ENCODE measurements at places on chromosomes 7 and 10.

- DNase-seq = no peak
Measured at GRCh38 chr7:3559278-3559677, 258.2 kb downstream of the SDK1 start.

- peak; percentile 1 for DNase-seq
Measured at GRCh38 chr10:110610308-110610774, 33.8 kb upstream of the RBM20 start.

- no peak for DNase-seq
Measured at GRCh38 chr10:35089611-35090161, 455 bp downstream of the CUL2 start.

DNA sequence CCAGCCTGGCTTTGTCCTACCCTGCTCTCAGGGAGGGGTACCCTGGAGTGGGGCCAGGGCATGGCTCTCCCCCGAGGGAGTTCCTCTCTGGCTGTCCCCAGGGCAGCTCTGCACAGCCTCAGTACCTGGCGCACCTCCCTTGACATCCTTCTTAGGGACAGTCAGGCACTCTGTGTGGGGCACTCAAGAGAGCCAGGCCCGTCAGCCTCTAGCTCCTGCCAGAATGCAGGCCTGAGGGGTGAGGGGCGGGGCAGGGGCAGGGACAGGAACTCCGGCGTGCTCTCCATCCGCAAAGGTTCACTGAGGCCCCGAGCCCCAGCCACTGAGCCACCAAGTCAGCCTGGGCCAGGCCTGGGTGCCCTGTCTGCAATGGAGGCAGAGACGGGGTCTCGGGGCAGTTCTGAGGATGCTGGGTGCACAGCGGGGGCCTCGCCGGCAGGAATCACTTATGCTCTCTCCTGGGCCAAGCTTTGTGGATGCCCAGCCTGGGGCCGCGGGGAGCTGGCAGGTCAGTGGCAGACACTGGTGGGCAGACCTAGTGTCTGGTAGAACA, 10.1 kb downstream of the LIMK1 start:
- DNase-seq = no peak

- DNase-seq = no peak
Measured at GRCh38 chr10:105950410-105950809, 1214.1 kb downstream of the SORCS1 start.

DNA sequence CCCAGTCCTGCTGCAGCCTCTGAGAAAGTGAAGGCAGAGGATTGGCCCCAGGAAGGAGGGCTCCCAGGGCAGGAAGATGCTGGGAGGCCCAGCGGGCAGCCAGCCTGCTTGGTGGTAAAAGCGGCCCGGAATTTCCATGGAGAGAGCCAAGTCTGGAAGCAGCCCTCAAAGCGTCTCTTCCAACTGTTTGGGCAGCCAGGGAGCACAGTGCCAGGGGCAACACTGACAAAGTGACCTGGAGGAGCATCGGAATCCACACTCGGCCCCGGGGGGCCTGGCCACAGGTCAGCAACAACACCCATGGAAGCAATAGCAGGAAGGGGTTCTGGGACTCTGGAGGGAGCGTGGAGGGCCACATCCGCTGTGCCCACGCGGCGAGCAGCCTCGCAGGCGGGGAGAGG, 63.2 kb upstream of the FGFR2 start:
- no peak for DNase-seq

GRCh38 chr10:95691281-95691680, 2.4 kb downstream of the TCTN3 start:
- no peak for DNase-seq

All from stimulated activated CD8-positive, alpha-beta memory T cell treated with anti-CD3 and anti-CD28 coated beads, Interleukin-4, amount 100 ng/mL, for 1 hour (primary cell).